Naive thymus-derived CD4-positive, alpha-beta T cell (primary cell): ENCODE measurements at places on chromosomes 11 and 22. TPM values are rescaled to one million over a fixed set of nuclear protein-coding genes. Genes with fewer than 3 reads are reported as not detected.

DNA sequence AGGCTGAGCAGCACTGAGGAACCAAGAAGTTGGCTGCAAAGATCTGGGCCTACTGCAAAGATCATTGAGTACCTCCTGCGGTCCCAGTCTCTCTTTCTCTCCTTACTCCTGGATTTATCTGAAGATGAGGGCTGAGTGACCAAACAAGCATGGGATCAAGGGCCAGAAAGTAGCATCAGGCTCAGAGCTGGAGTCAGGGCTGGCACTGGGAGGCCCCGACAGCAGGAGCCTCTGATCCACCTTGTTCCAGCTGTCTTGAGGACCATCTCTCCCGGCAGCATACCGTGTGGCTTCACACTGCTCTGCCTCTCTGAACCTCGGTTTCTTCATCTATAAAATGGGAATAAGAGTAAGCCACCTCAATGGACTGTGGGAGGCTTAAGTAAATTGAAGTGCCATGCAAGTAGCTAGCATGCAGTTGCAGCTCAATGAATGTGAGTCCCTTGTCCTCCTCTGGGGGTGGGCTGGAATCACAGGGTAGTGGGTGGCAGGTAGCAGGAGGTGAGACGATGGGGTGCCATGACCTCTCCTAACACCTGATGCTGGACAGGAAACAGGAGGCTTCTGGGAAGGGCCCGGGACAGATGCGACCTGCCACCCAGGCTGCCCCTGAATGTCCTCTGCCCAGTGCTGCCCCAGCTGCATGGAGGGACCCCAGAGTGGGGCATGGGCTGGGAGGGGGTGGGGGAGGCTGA, 52.5 kb upstream of the PRDM11 start:
- no peaks in the 10 kb centered on the region for H3K36me3 ChIP-seq
- H3K4me1 ChIP-seq: peaks cover 28% of the 10 kb centered on the region
- no peaks in the 10 kb centered on the region for H3K27me3 ChIP-seq
- DNase-seq: no peak

DNA sequence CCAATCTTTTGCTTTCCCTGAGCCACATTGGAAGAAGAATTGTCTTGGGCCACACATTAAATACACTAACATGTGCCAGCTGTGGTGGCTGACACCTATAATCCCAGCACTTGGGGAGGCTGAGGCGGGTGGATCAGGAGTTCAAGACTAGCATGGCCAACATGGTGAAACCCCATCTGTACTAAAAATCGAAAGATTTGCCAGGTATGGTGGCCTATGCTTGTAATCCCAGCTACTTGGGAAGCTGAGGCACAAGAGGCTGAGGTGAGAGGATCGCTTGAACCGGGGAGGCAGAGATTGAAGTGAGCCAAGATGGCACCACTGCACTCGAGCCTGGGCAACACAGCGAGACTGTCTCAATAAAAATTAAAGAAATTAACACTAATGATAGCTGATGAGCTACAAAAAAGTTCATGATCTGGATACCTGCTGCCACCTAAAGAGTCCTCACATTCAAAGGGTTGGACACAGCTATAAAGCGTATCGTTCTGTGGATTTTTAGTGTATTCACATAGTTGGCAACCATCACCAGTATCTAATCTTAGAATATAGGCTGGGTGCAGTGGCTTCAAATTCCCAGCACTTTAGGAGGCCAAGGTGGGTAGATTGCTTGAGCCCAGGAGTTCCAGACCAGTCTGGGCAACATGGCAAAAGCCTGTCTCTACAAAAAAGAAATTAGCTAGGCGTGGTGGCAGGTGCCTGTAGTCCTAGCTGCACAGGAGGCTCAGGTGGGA, 3.4 kb upstream of the LDHC start:
- DNase-seq: no peak
- peaks cover 11% of the 10 kb centered on the region for H3K36me3 ChIP-seq
- no peaks in the 10 kb centered on the region for H3K4me1 ChIP-seq
- H3K27me3 ChIP-seq: no peaks in the 10 kb centered on the region
- H3K4me3 ChIP-seq: no peak overlapping the region

GRCh38 chr11:100619484-100619883, 67.6 kb upstream of the ARHGAP42 start:
- DNase-seq: no peak
- H3K27me3 ChIP-seq: no peaks in the 10 kb centered on the region
- no peak overlapping the region for H3K27ac ChIP-seq

DNA sequence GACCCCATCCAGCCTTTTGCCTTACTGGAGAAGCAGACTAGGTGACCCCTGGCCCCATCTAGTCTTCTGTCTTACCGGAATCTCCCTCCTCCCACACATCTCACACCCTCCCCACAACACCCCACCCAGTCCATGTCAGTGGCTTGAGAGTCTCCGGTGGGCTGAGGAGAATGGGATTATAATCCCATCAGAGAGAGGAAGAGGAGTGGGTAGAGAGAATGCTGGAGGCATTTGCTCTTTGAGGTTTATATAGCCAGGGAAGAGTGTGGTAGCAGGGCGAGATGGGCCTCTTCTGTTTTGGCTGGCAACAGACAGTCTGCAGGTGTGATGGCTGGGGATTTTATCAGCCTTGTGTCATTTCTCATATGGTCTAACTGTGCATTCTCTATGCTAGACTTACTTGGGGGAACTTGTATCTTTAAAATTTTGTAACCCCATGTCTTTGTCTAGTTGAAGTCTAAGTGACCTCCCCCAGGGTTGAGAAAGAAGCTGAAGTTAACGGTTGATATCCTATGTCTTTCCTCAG, 50.3 kb downstream of the GRAMD1B start:
- no peaks in the 10 kb centered on the region for H3K27me3 ChIP-seq
- H3K36me3 ChIP-seq: no peaks in the 10 kb centered on the region
- no peak overlapping the region for H3K4me3 ChIP-seq

GRCh38 chr11:95695181-95695580, 94.4 kb downstream of the FAM76B start:
- no peak for DNase-seq
- H3K4me3 ChIP-seq: no peak overlapping the region
- H3K36me3 ChIP-seq: no peaks in the 10 kb centered on the region
- no peaks in the 10 kb centered on the region for H3K27me3 ChIP-seq

DNA sequence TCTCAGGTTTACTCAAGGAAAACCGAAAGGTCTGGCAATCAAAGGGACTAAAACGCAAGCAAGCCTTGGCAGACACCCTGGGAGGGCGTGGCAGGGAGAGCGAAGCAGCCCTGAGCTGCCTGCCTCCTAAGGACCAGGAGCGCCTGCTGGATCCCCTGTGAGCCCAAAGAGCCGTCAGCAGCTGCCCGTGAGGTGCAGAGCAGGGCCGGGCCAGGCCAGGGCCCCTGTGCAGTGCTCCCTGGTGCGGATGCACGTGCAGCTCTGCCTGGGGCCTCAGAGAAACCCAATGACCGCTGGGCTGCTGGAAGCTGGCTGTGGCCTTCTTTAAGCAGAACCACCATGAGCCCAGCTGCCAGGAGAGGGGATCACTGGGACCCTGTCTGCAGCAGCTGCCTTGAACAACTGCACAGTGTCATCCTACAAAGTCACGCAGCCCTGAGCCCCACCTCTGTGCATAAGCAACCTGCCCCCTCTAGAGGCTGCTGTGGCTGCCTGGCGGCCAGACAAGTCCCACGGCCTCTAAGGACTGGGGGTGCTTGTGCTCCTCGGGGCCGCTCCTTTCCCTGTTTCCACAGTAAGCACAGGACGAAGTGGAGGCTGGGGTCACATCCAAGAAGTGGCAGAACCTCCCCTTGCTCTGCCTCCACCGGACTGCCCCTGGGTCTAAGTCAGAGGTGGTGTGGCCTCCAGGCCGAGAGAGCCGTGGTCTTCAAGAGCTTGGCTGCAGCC, 29.1 kb upstream of the COMT start:
- no peak for DNase-seq
- no peaks in the 10 kb centered on the region for H3K4me1 ChIP-seq
- H3K36me3 ChIP-seq: peaks cover 56% of the 10 kb centered on the region
- no peak overlapping the region for H3K27ac ChIP-seq
- H3K4me3 ChIP-seq: no peak overlapping the region

DNA sequence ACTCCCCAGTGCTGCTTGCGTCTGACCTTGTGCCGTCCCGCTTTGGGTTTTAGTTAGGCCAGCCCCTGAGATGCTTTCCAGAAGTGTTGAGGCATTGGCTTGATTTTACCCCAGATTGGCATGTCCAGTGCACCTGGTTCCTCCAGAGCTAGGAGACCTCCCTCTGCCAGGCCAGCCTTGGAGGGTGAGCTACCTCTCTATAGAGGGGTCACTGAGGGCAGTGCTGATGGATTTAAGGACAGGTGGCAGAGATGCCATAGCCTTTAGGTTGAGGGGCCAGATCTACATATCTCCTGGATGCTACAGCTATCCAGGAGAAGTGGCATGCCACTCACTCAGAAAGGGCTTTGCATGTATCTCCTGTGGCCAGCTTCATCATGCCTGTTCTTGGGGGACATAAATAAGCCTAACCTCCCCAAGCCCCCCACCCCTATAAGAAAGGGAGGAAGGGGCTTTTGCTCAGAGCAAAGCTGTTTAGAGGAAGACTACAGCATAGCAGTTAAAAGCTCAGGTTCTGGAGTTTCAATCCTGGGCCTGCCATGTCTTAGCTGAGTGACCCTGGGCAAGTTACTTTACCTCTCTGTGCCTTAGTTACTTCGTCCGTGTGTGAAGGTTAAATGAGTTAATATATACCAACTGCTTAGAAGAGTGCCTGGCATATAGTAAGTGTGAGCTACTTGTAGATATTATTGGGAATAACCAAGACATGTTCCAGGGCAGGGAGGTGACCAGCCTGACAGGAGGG, 6.4 kb downstream of the UBE2L3 start:
- peaks cover 52% of the 10 kb centered on the region for H3K4me1 ChIP-seq
- no peak overlapping the region for H3K4me3 ChIP-seq
- no peak for DNase-seq
- no peaks in the 10 kb centered on the region for H3K36me3 ChIP-seq
- no peaks in the 10 kb centered on the region for H3K27me3 ChIP-seq

DNA sequence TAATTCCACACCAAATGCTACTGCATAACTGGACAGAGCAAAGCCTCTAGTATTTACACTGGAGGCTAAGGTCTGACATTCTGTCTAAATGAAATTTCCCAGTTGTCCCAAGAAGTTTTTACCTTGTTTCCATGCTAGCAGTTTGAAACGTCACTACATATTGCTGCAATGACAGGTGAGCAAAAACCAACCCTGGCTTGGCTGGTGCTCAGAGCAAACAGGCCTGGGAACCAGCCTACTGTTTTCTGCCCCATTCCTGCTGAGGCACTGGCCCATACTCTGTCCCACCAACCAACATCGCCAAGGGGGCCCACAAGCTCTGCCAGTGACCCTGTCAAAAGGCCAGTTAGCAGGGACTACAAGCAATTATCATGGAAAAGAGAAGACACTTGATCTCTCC, 131.1 kb downstream of the MPPED2 start:
- H3K27me3 ChIP-seq: no peaks in the 10 kb centered on the region
- no peak overlapping the region for H3K27ac ChIP-seq
- no peak overlapping the region for H3K4me3 ChIP-seq

GRCh38 chr11:65423516-65424204, 1.1 kb downstream of the NEAT1 start:
- H3K4me1 ChIP-seq: peaks cover 41% of the 10 kb centered on the region
- H3K27me3 ChIP-seq: no peaks in the 10 kb centered on the region
- peak; percentile 32 for DNase-seq
- peak overlapping the region; percentile 98 for H3K27ac ChIP-seq
- peak overlapping the region; percentile 74 for H3K4me3 ChIP-seq

GRCh38 chr11:113261709-113262475, 52.5 kb upstream of the TTC12 start:
- no peaks in the 10 kb centered on the region for H3K27me3 ChIP-seq
- DNase-seq: no peak
- H3K27ac ChIP-seq: no peak overlapping the region
- no peak overlapping the region for H3K4me3 ChIP-seq
- no peaks in the 10 kb centered on the region for H3K36me3 ChIP-seq
- no peaks in the 10 kb centered on the region for H3K4me1 ChIP-seq

DNA sequence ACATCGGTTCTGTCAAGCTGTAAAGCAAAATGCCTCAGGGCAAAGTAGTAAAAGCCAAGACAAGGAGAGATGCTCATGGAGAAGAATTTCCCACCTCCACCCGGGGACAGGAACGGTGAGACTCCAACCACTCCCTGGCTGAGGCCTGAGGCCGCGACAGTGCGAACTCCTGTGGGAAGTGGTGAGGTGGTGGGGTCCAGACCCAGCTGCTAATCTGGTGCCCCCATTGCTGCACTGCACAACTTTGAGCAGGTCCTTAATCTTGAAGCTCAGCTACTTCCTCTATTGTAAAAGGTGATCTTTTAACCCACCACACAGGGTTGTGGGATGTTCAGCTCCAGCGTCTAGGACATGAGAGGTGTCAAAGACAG, 83.9 kb downstream of the ZC3H12C start:
- H3K27me3 ChIP-seq: no peaks in the 10 kb centered on the region
- DNase-seq: no peak
- no peaks in the 10 kb centered on the region for H3K4me1 ChIP-seq
- no peak overlapping the region for H3K4me3 ChIP-seq

GRCh38 chr11:121431820-121432526, 20.1 kb upstream of the SORL1 start:
- H3K27ac ChIP-seq: no peak overlapping the region
- no peaks in the 10 kb centered on the region for H3K4me1 ChIP-seq
- no peak overlapping the region for H3K4me3 ChIP-seq

GRCh38 chr11:92388380-92388779, 163.8 kb downstream of the FAT3 start:
- no peak overlapping the region for H3K27ac ChIP-seq
- no peak overlapping the region for H3K4me3 ChIP-seq
- no peaks in the 10 kb centered on the region for H3K36me3 ChIP-seq
- DNase-seq: no peak
- H3K4me1 ChIP-seq: no peaks in the 10 kb centered on the region
- H3K27me3 ChIP-seq: no peaks in the 10 kb centered on the region

- H3K4me1 ChIP-seq: peaks cover 5% of the 10 kb centered on the region
- no peaks in the 10 kb centered on the region for H3K27me3 ChIP-seq
- DNase-seq: no peak
- no peaks in the 10 kb centered on the region for H3K36me3 ChIP-seq
These were observed 67.5 kb downstream of the PAK1 start for GRCh38 chr11:77406396-77406795.

GRCh38 chr22:36194971-36195370, 6.6 kb downstream of the APOL4 start:
- no peak overlapping the region for H3K27ac ChIP-seq
- no peak overlapping the region for H3K4me3 ChIP-seq
- no peaks in the 10 kb centered on the region for H3K4me1 ChIP-seq
- H3K36me3 ChIP-seq: no peaks in the 10 kb centered on the region

- H3K4me3 ChIP-seq: no peak overlapping the region
- no peaks in the 10 kb centered on the region for H3K36me3 ChIP-seq
- DNase-seq: no peak
- H3K4me1 ChIP-seq: peaks cover 10% of the 10 kb centered on the region
These were observed 8.1 kb downstream of the P2RX6 start for GRCh38 chr22:21022955-21023614.

DNA sequence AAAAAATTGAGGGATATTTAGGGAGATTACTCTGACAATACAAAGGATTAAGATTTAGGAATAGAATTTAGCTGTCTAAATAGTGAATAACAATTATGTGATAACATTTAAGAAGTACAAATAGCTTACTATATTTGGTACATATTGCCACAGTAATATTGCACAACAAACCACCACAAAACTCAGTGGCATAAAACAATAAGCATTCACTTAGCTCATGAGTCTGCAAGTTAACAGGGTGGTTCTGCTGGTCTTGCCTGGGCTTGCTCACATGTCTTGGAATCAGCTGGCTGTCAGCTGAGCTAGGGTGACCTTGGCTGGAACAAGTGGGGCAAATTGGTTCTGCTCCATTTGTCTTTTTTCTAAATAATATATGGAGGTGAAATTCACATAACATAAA, 115.1 kb downstream of the DCDC1 start:
- no peaks in the 10 kb centered on the region for H3K36me3 ChIP-seq
- no peak overlapping the region for H3K4me3 ChIP-seq
- no peaks in the 10 kb centered on the region for H3K27me3 ChIP-seq
- H3K27ac ChIP-seq: no peak overlapping the region

The GPHA2 gene
- not detected for polyA plus RNA-seq

The OR56A1 gene
- not detected for polyA plus RNA-seq

The GGTLC3 gene
- not detected for polyA plus RNA-seq

The CD3E gene
- polyA plus RNA-seq: 1,286 TPM

The TCN2 gene
- polyA plus RNA-seq: 0.69 TPM

The OR8H3 gene
- not detected for polyA plus RNA-seq

The CHCHD10 gene
- 25.6 TPM for polyA plus RNA-seq
